HepG2 (cell line): ENCODE measurements at places on chromosomes 11 and 22.

GRCh38 chr11:100752371-100753171 lies 65.5 kb downstream of the ARHGAP42 start:
- no peak for DNase-seq

GRCh38 chr22:21641417-21641788 lies 699 bp upstream of the SDF2L1 start:
- DNase-seq = peak; percentile 59

- DNase-seq = no peak
These were observed 212.6 kb upstream of the NAV2 start for GRCh38 chr11:19499999-19500398.

- peak; percentile 56 for DNase-seq
These were observed 71.5 kb upstream of the VSTM5 start for GRCh38 chr11:93921695-93922468.

- no peak for DNase-seq
These were observed 120.1 kb upstream of the OR9Q1 start for GRCh38 chr11:57903441-57904123.

GRCh38 chr11:57751676-57752253 lies at the start of gene BTBD18:
Gene BTBD18, minus strand, starts transcription at chr11:57751819. Its CDS starts 631 bp downstream, at chr11:57751188.
- peak; percentile 83 for DNase-seq

GRCh38 chr11:108170184-108170583 lies 48.8 kb downstream of the ACAT1 start:
- no peak for DNase-seq

- DNase-seq = no peak
These were observed 1.4 kb upstream of the SRSF8 start for GRCh38 chr11:95065336-95065735.

- peak; percentile 37 for DNase-seq
These were observed 20.2 kb downstream of the BPIFC start for GRCh38 chr22:32444068-32444467.

- DNase-seq = peak; percentile 54
These were observed 84.7 kb downstream of the TTC28 start for GRCh38 chr22:28594797-28595462.

DNA sequence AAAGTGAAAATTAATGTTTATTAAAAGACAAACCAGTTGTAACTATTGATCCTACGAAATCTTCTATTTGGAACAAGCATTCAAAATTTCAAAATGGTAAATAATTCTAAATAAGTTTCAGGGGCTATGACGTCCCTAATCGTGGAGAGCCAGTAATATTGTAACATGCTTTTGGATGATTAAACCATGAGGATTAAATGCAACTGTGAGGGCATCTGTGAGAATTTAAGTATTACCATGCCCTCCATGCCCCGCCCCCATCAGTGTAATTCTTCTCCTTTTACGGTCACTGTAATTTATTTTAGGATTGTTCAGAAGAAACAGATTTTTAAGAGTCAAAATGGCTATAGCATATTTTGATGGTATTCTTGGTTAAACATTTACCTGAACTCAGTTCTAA lies 133.2 kb downstream of the APOL5 start:
- no peak for DNase-seq

DNA sequence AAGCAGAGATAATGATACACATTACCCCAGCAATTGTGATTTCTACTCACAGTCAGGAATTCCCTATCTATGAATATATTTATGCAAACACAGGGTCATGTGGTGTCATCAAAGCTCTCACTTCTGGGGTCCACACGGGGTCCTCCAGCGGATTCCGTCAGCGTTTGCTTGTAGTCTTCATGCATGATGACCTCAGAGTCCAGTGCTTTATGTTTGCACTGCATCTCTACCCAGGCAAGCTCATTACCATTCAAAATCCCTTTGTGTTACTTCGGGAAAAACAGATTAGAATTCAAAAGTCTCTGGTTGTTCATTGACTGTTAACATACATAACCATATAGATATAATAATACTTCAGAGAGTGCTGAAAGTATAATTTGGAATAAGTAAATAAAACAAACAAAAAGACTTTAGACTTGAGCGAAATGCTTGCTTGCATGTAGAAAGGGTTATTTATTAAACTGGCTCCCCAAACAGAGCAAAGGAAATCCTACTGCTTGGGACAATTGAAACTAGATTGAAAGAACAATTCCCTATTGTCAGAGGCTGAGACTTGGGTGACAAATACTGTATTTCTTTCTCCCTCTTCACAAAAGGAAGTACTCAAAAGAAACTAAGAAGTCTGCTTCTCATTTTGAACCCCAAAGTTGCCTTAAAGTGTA lies 423.1 kb downstream of the ETS1 start:
- DNase-seq = no peak

GRCh38 chr11:2557381-2557780 lies 112.6 kb downstream of the KCNQ1 start:
- no peak for DNase-seq
